ENCODE measurements at places on chromosomes 6 and 20.

DNA sequence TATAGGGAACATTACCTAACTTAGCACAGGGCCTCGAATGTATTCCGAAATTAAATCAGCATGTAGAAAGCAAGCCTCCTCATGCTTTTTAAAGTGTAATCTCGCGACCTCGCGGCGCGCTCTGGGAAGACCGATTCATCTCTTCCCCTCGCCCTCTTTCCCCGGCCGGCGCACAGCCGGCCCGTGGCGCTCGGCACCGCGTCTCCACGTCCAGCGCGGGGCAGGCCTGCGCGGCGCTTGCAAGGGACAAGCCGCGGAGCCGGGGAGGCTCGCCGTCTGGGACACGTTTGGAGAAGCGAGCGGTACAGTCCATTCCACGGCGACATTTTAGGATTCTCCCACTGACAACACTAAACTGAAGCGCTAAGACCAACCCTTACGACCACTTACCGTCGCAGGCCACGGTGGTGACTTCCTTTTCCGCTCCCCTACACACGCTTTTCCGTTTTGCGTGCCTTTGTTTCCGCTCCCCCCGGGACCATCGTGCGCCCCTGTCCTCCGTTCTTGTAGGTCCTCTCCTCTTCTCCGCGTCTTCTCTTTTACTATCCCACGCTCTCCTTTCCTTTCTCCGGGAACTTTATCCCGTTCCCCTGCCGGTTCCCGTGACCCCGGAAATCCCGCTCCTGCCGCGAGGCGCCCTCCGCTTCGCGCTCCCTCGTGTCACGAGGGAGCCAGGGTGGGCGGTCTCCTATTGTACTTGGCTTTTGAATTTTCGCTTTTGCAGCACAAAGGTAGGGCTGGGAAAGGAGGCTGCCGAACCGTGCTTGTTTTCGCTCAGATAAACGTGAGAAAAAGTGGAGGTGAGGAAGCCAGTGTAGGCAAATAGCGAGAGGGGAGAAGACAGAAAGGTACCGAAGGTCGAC lies at the start of gene ECHDC1:
TSS of gene ECHDC1 (minus strand) at position 664 of the 863 bp plus-strand sequence. CDS start 12,581 bp downstream, outside the sequence.
- DNase-seq = peak; percentile 31

GRCh38 chr20:57696401-57696961 lies 13.3 kb downstream of the PMEPA1 start:
- no peak for DNase-seq

DNA sequence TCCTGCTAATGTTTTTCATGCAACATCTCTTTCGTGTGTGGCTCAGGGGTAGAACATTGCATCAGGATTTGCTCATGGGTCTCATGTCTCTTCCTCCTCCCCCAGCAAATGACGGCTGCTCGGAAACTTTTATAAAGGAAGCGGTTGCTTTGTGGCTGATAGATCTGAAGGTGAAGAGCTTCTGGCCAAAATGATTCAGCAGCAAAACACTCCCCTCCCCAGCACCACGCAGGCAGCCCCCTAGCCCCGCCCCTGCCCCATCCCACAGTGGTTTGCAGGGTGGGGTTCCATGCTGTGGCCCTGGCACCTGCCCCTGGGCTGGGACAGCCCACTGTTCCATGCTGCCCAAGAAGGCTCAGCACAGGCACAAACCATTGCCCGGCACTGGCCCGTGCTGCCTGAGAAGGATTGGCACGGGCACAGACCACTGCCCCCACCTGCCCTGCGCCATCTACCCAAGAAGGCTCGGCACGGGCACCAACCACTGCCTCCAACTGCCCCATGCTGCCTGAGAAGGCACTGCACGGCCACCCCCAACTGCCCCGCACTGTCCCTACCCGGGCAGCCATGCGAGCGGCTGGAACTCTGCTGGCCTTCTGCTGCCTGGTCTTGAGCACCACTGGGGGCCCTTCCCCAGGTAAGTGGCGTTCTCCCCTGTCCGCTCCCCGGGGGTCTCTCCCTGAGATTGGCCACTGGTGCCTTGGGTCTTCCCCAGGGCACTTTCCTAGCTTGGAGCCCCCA lies at the start of gene CST7:
TSS of gene CST7 (plus strand) at position 331 of the 741 bp plus-strand sequence. CDS start at position 568, 237 bp downstream.
- DNase-seq = peak; percentile 69

- no peak for DNase-seq
Measured at GRCh38 chr6:26067367-26067766, 19.9 kb upstream of the HFE start.

- no peak for DNase-seq
Measured at GRCh38 chr6:156848123-156848522, 70.9 kb downstream of the ARID1B start.

- no peak for DNase-seq
Measured at GRCh38 chr6:304833-305370, 12.6 kb downstream of the DUSP22 start.

All from T-helper 22 cell (primary cell).